Stimulated activated CD8-positive, alpha-beta memory T cell treated with anti-CD3 and anti-CD28 coated beads, Interleukin-4, amount 100 ng/mL, for 1 hour (primary cell): ENCODE measurements at places on chromosomes 11 and 22.

GRCh38 chr22:22838148-22838786 lies 49.3 kb upstream of the IGLL5 start:
- DNase-seq: no peak

DNA sequence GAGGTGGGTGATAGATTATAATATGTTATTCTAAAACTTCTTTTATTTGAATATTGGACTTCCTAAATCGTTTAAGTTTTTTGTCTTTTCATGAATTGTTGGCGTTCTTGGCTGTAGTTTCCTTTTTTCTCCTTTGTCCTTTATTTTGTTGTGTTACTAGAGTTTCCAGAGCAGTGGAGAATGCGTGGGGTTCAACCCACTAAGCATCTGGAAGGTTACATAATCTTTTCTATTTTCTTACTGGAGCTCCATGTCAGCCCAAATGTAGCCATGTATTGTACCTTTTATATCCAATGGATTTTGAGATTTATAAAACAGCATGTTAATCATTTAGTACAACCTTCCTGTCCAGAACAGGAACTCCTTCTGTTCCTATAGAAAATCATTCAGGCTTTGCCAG lies 63.2 kb downstream of the PPP6R3 start:
- no peak for DNase-seq

DNA sequence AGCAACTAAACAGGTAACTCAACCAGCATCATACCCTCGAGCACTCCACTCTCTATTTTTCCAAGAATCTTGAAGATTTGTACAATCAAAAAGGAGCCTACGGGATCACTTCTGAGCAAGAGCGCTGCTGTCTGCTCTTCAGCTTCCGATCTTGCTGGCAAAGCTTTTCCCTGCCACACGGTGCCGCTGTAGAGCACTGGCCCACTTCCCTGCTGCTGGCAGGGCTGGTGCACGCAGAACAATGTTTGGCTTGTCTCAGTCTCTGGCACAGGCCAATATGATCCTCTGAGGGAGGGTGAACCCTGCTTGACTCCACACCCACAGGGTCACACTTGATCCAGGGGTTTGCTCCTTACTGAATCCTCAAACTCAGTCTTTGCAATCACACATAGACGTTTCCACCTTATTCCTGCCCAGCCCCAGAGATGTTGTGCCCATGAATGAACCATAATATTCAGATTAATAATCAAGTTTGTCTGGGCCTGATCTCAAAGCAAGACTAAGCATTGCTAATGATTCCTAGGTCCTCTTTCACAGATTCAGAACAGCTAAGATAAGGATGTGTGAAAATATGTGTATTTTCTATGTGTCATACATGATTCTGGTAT lies 536.6 kb downstream of the SOX6 start:
- DNase-seq: no peak

GRCh38 chr11:70111269-70112016 lies 33.3 kb downstream of the ANO1 start:
- DNase-seq: no peak

DNA sequence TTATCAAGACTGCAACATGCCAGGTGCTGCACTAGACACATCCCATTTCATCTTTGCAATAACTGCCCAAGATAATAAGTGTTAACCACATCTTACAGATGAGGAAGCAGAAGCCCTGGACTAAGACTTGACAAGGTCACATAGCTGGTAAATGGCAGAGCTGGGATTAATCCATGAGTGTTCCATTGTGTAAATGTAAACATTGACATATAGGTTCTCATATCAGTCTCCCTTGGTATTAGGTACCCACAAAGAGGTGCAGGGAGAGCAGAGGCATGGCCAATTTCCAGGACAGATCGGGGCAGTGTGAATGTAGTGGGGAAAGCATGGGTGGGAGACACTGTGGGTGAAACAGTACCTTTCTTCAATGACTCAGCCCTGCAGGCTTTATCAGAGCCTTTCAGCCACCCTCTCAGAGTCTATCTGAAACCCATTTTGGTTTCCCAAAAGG lies 17.9 kb downstream of the MICAL2 start:
- DNase-seq: no peak

GRCh38 chr22:20852503-20852902 lies 6.1 kb downstream of the PI4KA start:
- DNase-seq: no peak

DNA sequence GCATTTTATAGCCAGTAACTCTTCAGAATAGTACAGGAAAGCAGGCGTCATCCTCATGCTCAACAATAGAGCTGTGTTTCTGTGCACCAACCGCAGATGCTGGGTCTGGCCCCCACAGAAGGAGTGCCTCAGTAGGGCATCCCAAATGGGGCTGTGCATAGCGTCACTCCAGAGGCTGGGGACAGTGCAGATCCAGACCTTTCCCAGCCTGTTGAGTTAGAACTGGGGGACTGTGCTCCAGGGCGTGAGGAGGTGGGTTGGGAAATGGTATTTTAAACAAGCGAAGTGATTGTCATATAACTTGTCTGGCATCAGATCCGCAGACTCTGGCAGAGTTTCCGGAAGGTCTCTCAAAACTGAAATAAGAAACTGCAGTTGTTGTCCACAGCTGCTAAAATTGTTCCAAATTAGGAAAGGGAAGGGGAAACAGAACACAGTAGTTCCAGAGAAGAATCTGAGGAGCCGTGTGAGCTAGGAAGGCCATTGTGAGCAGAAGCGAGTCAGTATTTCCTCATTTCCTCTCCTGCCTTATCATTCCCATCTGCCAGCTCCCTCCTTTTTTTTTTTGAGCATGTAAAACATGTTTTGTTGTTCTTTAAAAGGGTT lies 52.2 kb downstream of the JAM3 start:
- DNase-seq: no peak

DNA sequence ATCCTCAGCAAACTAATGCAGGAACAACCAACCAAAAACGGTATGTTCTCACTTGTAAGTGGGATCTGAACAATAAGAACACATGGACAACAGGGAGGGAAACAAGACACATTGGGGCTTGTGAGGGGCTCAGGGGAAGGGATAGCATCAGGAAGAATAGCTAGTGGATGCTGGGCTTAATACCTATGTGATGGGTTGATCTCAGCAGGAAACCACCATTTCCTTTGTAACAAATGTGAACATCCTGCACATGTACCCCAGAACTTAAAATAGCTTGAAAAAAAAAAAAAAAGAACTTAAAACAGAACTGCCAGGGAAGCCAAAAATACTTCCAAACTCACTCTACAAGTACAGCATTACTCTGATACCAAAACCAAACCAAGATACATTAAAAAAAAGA lies 33.8 kb downstream of the CASP4 start:
- DNase-seq: no peak

GRCh38 chr11:30788849-30789248 lies 202.7 kb upstream of the MPPED2 start:
- no peak for DNase-seq
